NCI-H1417 treated with DMSO at 0.1 percent for 48 hours (cell line): ENCODE measurements at places on chromosomes 2 and 18.

DNA sequence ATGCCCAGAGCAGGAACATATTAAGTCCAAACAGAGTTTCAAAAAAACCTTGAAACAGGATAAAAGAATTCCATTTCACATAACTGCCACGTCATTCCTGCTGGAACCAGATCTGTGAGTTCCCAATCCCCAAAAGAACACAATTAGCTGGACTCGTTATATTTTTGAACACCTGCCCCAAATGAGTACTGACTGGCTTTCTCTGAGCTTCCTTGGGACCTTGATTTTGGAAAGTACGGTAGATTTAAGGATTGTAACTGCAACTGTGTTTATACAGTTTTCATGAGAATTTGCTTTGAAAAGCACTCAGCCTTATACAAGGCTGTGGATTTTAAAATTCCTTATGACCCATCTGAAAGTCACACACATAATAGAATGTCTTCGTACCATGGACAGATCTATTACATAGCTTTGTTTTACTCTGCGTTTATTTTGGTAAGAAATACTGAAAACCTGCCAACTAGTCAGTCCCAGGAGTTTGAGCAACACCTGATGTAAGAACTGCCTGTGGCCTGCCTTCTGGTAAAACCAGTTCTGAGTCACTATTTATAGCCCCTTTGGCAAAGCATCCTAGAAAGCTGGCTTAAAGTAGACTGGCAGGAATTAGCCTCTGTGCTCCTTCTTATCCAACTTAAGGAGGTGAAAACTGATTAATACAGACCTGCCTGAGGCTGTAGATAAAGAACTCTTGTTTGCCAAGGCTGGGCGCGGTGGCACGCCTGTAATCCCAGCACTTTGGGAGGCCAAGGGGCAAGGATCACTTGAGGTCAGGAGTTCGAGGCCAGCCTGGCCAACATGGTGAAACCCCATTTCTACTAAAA lies 48.1 kb downstream of the MERTK start:
- DNase-seq, result no peak

DNA sequence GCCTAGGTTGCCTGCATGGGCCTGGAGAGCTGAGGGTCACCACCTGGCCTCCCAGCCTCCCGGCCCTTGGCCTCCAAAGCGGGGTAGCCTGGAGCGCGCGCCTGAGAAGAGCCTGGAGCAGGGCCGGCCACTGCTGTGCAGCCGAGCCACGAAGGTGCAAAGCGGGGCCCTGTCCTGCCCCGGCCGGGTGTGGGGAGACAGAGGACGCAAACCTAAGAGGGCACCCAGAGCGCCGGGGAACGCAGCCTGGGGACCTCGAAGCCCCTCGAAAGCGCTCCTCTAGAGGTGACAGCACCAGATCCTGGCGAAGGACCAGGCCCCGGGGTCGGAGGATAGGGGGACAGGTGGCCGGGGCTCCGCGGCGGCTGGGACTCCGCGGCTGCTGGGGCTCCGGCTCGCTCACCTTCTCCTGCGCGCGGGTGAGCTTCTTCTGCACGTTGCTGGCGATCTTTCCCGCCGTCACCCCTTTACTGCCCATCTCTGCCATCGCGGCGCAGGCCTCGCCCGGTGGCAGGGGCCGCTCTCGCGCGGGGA lies 430 bp downstream of the BIN1 start:
- DNase-seq, result no peak

DNA sequence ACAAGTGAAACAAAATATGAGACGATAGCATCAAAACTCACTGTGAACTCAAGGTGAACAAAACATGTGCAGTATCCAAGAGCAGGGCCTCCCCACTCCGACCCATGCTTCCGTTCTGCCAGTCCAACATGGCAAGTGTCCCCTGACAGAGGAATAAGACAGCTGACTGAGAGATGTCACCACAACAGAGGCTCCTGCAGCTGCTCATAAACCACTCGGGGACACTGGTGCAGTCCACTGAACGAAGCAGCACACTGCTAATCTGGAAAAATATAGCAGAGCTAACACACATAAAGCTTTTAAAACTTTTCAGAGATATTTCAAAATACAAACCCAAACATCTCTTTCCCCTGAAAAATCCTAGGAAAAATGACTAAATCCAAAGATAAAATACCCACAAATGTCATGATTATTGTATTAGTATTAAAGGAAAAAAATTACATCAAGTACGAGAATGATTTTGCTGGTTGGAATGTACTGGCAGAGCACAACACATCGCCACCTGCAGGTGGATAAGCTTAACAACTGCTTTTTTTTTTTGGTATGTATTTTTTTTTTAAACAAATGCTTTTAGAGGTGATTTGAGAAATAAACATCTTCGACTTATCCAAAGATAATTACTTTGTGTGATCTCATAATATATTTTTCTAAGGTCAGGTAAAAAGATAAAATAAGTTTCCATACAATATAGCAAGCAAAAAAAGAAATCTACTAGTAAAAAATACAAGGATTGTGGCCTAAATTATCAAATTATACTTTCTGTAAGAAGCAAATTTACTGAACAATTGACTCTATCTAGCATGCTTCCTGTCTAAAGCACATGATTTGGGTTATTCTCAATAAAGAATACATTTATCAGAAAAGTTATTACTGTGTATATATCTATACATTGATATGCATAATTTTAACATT lies 18.6 kb downstream of the THADA start:
- no peak for DNase-seq

GRCh38 chr2:200128296-200128695 lies 172.9 kb downstream of the MAIP1 start:
- DNase-seq, result no peak

DNA sequence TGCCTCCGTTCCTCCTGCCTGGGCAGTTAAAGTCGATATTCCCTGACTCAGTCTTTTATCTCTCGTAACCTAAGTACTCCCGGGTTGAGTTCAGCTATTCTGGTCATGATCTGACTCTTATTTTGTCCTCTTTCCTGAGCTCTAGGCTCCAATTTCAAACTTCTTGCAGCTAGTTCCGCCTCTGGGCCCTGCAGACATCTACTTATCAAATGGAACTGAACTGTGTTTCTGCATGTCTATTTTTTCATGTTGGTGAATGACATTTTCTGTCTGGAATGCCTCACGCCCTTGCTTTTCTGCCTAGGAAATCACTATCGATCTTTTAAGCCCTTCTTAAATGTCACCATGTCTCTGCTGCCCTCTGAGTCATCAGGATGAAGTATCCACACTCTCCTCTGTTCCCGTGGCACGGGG lies 101.5 kb downstream of the VAPA start:
- DNase-seq, result no peak

GRCh38 chr2:100416397-100416934 lies 1.0 kb downstream of the CHST10 start:
- DNase-seq, result no peak

- no peak for DNase-seq
Observed at GRCh38 chr18:77046409-77046808, 86.2 kb downstream of the MBP start.

- DNase-seq, result no peak
Observed at GRCh38 chr2:189631849-189632248, 29.4 kb upstream of the ASNSD1 start.

- peak; percentile 41 for DNase-seq
Observed at GRCh38 chr2:49237867-49238603, 83.7 kb upstream of the FSHR start.

DNA sequence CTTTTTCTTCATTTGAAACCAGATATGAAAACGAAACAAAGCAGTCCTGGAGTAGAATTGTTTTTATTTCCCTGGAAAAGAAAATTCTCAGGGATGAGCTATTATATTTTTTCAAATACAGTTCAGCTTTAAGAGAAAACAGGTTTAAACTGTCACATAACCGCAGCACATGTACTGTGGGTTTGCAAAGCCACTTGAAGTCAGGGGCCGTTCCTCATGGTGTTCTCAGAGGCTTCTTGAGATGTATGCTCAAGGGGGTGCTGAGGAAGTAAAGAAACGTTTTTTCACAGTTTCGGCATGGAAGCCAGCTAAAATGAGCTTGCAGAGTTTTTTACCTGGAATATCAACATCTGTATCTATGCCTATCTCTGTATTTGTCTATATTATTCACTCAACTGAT lies 225.3 kb downstream of the MC4R start:
- DNase-seq, result no peak

DNA sequence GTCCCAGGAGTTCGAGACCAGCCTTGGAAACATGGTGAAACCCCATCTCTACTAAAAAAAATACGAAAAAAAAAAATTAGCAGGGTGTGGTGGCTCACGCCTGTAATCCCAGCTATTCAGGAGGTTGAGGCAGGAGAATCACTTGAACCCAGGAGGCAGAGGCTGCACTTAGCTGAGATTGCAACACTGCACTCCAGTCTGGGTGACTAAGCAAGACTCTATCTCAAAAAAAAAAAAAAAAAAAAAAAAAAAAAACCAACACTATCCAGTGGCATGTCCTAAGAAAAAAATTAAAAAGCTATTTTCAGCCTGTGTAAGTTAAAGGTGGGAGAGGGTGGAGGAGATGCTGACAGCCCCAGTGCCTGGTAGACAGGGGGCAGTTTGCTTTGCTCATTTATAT lies 32.2 kb upstream of the REL start:
- no peak for DNase-seq

DNA sequence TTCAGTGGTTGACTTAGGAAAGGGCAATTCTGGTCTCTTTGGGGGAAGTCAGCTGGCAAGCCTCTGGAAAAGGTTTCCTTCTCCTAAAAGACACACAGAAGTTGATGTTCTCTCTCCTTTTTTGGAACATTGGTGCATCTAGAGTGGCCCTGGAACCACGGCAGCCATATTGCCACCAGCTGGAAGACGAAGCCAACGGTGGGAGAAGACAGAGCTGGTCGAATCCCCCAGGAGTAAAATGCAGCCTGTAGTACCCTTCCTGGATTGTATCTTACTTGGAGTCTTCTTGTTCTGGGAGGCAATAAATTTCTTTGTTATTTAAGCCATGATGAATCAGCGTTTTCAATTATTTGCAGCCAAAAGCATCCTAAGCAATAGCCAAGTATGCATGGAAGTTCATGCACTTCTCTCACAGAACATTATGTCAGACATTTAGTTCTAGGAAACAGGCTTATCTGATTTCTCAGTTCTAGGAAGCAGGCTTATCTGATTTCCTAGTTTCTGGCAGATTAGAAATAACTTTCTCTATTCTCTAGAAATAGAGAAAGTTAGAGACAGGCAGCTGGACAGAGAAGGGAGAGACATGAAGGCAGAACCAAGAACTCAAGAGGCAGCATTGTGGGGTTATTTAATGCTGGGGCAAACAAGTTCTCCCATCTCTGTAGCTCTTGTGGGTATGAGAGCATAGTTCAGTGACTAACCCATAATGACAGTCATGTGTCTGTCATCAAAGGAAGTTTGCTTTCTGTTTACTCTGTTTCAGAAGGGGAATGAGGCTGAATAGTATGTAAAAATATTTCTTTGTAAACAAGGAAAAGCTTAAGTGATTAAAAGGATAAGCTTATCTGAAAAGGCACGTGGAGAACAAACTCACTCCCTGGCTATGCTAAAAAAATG lies 40.5 kb upstream of the NABP1 start:
- DNase-seq, result no peak

- DNase-seq, result no peak
Observed at GRCh38 chr2:47056374-47056773, 98.7 kb downstream of the STPG4 start.

DNA sequence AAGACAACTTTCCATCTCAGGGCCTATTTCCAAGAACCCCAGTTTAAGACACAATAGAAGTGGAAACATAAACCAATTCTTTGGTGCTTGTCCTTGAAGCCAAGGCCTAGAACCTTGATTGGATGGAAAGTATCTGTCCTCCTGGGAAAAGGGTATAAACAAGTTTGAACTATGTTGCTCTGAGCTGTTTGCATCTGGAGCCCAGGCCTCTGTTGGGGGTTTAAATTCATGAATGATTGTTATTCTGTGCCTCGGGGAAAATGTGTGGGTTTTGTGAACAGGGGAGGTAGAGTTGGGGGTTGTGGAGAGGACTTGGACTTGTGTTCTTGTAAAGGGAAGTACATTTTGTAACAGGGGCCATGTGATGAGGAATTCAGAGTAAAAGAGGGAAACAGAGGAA lies 406.1 kb downstream of the SLC4A3 start:
- no peak for DNase-seq

DNA sequence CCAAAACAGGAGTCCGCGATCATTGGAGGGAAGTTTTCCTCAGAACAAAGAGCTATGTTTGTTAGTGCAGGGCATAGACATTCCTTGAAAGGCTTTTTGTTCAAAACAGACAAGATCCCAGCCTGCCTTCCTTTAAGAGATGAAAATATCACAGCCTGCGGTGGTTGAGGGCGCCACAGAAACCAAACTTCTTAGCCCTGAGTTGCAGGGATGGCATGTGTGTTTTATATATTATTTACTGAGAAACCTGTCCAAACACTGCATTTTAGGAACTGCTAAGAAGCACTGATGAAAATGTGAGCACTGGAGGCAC lies 57.5 kb upstream of the TMEM178A start:
- DNase-seq, result no peak

DNA sequence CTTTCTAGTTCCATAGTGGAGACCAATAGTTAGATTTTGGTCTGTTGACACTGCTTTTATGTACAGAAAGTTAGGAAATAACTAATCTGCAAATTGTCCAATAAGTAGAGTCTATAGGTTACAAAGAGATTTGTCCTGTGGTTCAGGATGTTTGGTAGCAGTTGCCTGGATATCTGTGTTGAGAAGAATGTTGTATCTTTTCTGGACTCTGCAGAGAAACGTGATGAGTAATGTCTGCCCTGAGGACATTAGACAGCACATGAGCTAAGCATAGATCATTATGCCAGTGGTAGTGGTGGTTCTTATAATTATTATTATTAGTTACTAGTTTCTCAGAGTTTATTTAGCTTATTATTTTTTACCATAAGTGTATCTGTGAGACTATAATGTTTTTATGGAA lies 65.8 kb downstream of the ANKRD62 start:
- DNase-seq, result no peak

GRCh38 chr2:230685178-230685577 lies 27.5 kb upstream of the CAB39 start:
- no peak for DNase-seq

GRCh38 chr18:28904789-28905364 lies 727.9 kb upstream of the CDH2 start:
- DNase-seq, result no peak

DNA sequence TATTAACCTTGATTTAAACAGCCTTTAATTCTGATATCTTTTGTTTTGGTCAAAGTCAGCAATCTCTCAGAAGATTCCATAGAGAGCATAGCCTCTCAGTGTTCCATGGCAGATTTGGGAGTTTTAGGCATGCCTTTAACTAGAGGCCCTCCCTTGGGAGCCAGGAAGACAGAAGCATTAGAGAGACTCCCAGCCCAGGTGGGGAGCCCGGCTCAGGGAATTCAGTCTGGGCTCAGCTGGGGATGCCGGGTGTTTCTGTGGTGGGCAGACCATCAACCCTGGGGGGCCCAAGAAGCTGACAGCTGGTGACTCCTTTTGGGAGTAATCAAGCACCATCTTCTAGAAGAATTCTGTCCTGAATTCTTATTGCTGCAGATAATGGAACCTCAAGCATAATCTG lies 99.7 kb upstream of the CELF4 start:
- DNase-seq, result no peak

- no peak for DNase-seq
Observed at GRCh38 chr18:52459890-52460289, 119.9 kb downstream of the DCC start.
